ENCODE measurements at places on chromosomes 13 and 19.
A peak's percentile ranks its signal among the peaks of the same experiment; 100 is the strongest.

DNA sequence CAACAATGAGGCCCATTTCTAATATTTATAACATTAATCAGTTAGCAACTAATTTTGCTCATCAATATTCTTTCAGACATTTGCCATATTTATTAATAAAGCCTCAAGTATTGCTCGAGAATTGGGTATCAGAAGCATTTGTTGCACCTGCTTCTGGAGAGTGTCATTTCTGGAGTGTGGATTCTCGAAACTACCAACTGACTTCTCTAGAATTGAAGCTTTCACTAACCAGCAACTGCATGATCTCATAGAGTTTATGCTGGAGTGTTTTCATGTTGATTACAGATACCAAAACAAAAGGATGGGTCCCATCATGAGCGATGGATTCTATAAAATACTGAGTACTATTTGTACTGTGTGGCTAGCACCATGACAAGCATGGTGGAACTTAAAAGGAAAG, 121.0 kb upstream of the SLC7A1 start:
- no peak for DNase-seq

DNA sequence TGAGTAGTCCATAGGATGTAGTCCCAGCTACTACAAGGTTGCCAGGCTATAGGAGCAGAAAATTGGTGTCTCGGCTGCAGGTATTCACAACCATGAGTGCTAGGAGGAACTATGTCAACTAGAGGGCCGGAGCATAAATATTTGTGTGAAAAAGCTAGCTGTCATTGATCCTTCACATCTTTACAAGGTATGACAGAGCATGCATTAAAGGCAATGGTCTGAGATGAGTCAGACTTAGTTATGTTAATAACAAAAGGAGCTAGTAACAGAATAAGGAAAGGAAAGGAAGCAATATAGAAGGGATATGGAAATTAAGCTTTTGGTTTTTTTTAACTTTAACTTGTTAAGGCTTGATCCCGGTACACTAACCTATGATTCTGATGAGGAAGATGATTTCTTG, 40.9 kb upstream of the PSG9 start:
- DNase-seq = no peak

- DNase-seq = no peak
Measured at GRCh38 chr19:5667751-5668271, 12.5 kb downstream of the MICOS13 start.

- no peak for DNase-seq
Measured at GRCh38 chr13:25874907-25875306, 176.9 kb downstream of the SHISA2 start.

GRCh38 chr19:35673121-35673804, 6.9 kb downstream of the UPK1A start:
- DNase-seq = peak; percentile 84

- no peak for DNase-seq
Measured at GRCh38 chr13:44976949-44977583, 12.2 kb downstream of the NUFIP1 start.

GRCh38 chr13:57527114-57527735, 104.3 kb upstream of the PCDH17 start:
- DNase-seq = no peak

GRCh38 chr19:17054746-17055145, 20.5 kb downstream of the HAUS8 start:
- DNase-seq = no peak
